G401 (cell line): ENCODE measurements at places on chromosomes 3 and 15. TPM values are rescaled to one million over a fixed set of nuclear protein-coding genes. Genes with fewer than 3 reads are reported as not detected.

- no peak for DNase-seq
These were observed 597 bp downstream of the P2RY12 start for GRCh38 chr3:151383956-151384355.

The SENP7 gene
- total RNA-seq, result 2.7 and 7.3 TPM in 2 replicates

The HRG gene
- total RNA-seq, result not detected in 2 replicates

The MYLK gene
- total RNA-seq, result not detected in 2 replicates

DNA sequence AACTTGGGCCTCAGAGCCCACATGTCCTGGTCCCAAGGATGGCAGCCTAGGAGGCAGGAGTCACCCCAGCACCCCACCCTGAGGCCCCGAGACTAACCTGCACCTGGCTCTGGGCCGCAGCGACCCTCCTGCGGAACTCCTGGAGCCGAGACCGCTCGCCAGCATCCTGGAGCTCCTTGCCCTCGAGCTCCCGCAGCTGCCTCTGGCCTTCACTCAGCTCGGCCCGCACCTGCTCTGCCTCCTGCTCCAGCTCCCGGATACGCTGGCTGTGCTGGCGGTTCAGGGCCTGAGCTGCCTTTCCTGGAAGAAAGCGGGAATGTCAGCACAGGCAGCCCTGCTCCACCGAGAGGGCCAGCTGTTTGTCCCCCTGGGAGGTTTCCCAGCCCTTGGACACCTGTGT lies 13.2 kb downstream of the KIF7 start:
- no peak for DNase-seq

GRCh38 chr3:60399292-60399691 lies 852.0 kb downstream of the FHIT start:
- DNase-seq, result no peak

The MESP1 gene
- total RNA-seq, result not detected in 2 replicates

- no peak for DNase-seq
These were observed 37.1 kb downstream of the ADAMTS9 start for GRCh38 chr3:64650715-64651114.

GRCh38 chr15:74302821-74303359 lies 64.6 kb downstream of the CYP11A1 start:
- peak; percentile 26 for DNase-seq

The TMEM207 gene
- total RNA-seq, result not detected in 2 replicates

The P3H2 gene
- 56.7 and 102 TPM in 2 replicates for total RNA-seq

DNA sequence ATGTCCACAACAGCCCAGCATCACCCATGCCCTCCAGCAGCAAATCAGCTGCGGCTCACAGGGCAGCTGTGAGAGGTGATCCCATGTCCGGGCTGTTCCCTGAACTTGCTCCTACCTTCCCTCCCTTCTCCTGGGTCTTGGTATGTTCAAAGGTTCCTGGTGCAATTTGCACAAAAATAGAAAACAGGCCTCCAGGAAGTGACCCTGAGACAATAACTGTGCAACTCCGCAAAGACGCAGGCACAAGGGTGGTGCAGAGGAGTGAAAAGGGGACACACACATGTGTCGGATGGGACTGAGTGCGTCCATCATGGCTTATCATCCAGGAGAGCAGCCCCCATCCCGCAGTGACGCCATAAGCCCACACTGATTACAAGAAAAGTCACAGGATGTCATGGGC lies 16.3 kb downstream of the PLXND1 start:
- DNase-seq, result no peak

DNA sequence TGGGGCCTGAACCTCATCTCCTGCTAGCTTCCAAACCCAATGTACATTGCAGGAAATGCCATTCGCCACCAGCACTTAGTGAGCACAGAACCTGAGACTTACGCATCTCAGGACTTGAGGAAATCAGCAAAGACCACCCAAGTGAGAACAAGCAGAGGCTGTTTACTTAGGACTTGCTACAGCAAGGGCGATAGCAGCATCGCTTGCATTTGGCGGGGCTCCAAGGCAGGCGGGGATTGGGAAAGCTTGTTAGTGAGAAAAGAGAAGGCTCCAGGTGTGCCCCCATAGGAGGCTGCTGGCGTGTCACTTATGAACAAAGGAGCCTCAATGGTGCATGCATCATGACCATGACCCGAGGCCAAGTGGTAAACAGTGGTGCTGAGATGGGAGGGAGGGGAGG lies 19.7 kb downstream of the SLC6A20 start:
- DNase-seq, result no peak

- no peak for DNase-seq
These were observed 214.2 kb upstream of the ARL6 start for GRCh38 chr3:97550408-97550807.

The IMPG2 gene
- not detected in 2 replicates for total RNA-seq

The PLA2G4E gene
- not detected in 2 replicates for total RNA-seq

The CAMK1 gene
- not detected in 2 replicates for total RNA-seq

The PLS1 gene
- 5.2 and 12.1 TPM in 2 replicates for total RNA-seq

GRCh38 chr3:77577264-77577663 lies 537.4 kb downstream of the ROBO2 start:
- no peak for DNase-seq

The PLOD2 gene
- 0.17 TPM in 1 of 2 replicates, not detected in the other for total RNA-seq

- DNase-seq, result no peak
These were observed 17.9 kb upstream of the OSBPL11 start for GRCh38 chr3:125613204-125613603.

The BOC gene
- not detected in 2 replicates for total RNA-seq

- no peak for DNase-seq
These were observed 540.2 kb downstream of the NAALADL2 start for GRCh38 chr3:175399156-175399840.

- DNase-seq, result no peak
These were observed 435.4 kb downstream of the MFSD1 start for GRCh38 chr3:159237226-159237625.

DNA sequence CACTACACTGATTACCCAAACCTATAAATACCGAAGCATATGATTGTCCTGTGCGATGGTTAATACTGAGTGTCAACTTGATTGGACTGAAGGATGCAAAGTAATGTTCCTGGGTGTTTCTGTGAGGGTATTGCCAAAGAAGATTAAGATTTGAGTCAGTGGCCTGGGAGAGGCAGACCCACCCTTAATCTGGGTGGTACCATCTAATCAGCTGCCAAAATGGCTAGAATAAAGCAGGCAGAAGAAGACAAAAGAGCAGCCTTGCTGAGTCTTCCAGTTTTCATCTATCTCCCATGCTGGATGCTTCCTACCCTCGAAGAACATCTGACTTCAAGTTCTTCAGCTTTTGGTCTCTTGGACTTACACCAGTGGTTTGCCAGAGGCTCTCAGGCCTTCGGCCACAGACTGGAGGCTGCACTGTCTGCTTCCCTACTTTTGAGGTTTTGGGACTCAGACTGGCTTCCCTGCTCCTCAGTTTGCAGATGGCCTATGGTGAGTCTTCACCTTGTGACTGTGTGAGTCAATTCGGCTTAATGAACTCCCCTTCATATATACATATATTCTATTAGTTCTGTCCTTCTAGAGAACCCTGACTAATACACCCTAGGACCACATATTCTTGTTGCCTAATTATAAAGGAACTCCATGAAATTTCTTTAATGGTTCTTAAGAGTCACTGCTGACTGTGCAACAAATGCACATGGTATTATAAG lies 31.7 kb downstream of the CSNK1G1 start:
- DNase-seq, result no peak

- DNase-seq, result no peak
These were observed 4.1 kb downstream of the C15orf62 start for GRCh38 chr15:40773902-40774301.

- DNase-seq, result no peak
These were observed 92.0 kb downstream of the ALCAM start for GRCh38 chr3:105458518-105459215.

The SCAANT1 gene
- total RNA-seq, result not detected in 2 replicates
